ENCODE measurements at places on chromosomes 13 and 19. TPM values are rescaled to one million over a fixed set of nuclear protein-coding genes. Genes with fewer than 3 reads are reported as not detected.

The OVOL3 gene
- not detected for total RNA-seq

The MCOLN1 gene
- 13.8 TPM for total RNA-seq

The ANKRD24 gene
- 2.4 TPM for total RNA-seq

The CEACAM20 gene
- not detected for total RNA-seq

The KDELR1 gene
- 42.7 TPM for total RNA-seq
